ENCODE measurements at places on chromosomes 5 and 9. TPM values are rescaled to one million over a fixed set of nuclear protein-coding genes. Genes with fewer than 3 reads are reported as not detected.
A peak's percentile ranks its signal among the peaks of the same experiment; 100 is the strongest.

Gene NEUROG1
- total RNA-seq, result not detected

- DNase-seq, result no peak
Measured at GRCh38 chr9:136614967-136615623, 47.6 kb upstream of the EGFL7 start.

- DNase-seq, result no peak
Measured at GRCh38 chr9:77832639-77833038, 184.5 kb upstream of the GNA14 start.

Gene CDC37L1
- 8.0 TPM for total RNA-seq

GRCh38 chr9:123544007-123544827 lies 188.2 kb downstream of the CRB2 start:
- DNase-seq, result peak; percentile 44

DNA sequence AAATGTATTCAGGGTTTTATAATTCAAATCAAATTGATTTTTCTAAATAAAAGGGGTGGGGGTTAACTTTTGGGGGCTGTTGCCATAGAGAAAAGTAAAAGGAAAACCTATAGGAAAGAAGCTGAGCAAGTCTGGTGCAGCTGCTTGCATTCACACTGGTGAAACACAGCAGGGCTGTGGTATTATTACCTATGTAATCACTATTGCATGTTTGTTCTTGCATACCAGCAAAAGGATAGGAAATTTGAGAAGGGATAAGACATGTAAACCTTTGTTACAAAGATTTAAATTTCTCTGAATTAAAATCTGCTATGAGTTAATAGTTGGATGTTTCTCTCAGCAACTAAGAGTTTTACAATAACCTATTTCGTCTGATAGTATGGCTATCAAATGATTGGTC lies 346.7 kb downstream of the EFNA5 start:
- no peak for DNase-seq

DNA sequence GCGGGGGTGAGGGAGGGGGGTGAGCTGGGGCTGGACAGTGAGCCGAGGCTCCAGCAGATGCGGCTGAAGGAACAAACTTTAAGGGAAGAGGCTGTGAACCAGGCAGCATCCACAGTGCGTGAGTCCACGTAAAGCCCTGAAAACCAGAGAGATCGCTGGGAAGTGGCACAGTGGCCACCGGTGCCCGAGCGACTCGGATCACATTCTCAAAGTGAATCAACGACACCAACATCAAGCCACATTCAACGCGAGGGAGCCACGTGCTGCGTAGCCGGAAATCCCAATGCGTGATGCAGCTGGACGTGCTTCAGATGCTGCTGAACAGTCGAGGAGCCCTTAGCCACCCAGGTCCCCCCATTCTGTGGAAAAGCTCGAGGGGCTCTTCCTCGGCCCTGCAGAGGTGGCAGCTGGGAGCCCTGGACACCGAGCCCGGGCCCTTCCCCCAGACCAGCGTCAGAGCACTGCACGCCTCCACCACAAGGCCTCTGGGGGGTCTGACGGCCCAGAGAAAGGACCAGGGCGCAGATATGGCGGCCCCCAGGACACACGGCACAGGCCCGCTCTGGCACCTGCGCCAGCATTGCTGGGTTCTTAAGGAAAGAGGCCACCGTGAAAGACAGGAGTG lies 53.7 kb upstream of the EXOC3 start:
- no peak for DNase-seq

Gene MSX2
- total RNA-seq, result not detected

GRCh38 chr9:3526997-3527940 lies 1.5 kb upstream of the RFX3 start:
- peak; percentile 28 for DNase-seq

Gene BNC2
- not detected for total RNA-seq

Measured in activated CD4-positive, alpha-beta T cell treated with anti-CD3 and anti-CD28 coated beads for 36 hours (primary cell).